ENCODE measurements at places on chromosomes 6 and 20.
A peak's percentile ranks its signal among the peaks of the same experiment; 100 is the strongest.

DNA sequence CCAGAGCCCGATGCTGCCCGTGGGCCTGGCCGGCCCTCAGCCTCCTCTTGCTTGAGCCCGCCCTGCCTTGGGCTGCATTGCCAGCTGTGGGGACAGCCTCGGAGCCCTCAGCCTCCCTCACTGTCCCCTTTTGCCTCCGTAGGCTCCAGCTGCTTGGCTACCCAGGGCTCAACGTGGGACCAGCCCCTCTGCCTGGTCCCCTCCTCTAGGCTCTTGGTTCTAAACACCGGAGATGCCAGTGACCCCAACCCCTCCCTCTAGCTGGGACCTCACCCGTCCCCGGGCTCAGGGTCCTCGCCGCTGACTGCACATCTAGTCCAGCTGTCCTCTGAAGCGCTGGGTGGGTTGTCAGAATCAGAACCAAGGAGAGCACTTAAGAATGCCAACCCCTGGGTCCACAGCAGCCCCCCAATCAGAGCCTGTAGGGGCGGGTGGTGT is 345.2 kb downstream of the ZFAND3 start:
- DNase-seq, result no peak

GRCh38 chr20:45495501-45495941 is 19.9 kb downstream of the SPINT3 start:
- DNase-seq, result no peak

GRCh38 chr20:40506537-40506939 is 182.5 kb downstream of the MAFB start:
- DNase-seq, result peak; percentile 86

DNA sequence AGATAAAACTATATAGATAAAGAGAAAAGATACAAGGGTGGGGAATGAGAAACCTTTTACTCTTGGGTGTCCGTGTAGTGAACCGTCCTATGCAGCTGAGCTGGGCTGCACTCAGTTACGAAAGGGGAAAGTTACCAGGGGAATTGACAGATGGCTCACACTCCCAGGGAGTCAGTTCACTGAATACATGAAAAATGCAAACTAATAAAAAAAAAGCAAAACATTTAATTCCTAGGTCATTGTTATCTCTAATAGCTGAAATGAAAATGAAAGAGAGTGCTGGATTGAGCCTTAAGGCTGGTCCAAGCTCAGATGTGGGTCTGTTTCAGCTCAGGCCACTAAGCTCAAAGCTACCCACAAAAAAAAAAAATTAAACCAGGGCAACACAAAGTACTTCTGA is 138.0 kb downstream of the THBS2 start:
- no peak for DNase-seq

GRCh38 chr6:142301651-142302391 is at the start of gene ADGRG6:
Gene ADGRG6, plus strand, starts transcription at chr6:142302007. Its CDS starts 323 bp downstream, at chr6:142302330.
- no peak for DNase-seq

- DNase-seq, result no peak
These were observed 1.9 kb downstream of the BAG2 start for GRCh38 chr6:57173886-57174510.

GRCh38 chr20:61671559-61671958 is 394.1 kb downstream of the TAF4 start:
- DNase-seq, result no peak

- DNase-seq, result no peak
These were observed 228.2 kb downstream of the SOD2 start for GRCh38 chr6:159464816-159465215.

DNA sequence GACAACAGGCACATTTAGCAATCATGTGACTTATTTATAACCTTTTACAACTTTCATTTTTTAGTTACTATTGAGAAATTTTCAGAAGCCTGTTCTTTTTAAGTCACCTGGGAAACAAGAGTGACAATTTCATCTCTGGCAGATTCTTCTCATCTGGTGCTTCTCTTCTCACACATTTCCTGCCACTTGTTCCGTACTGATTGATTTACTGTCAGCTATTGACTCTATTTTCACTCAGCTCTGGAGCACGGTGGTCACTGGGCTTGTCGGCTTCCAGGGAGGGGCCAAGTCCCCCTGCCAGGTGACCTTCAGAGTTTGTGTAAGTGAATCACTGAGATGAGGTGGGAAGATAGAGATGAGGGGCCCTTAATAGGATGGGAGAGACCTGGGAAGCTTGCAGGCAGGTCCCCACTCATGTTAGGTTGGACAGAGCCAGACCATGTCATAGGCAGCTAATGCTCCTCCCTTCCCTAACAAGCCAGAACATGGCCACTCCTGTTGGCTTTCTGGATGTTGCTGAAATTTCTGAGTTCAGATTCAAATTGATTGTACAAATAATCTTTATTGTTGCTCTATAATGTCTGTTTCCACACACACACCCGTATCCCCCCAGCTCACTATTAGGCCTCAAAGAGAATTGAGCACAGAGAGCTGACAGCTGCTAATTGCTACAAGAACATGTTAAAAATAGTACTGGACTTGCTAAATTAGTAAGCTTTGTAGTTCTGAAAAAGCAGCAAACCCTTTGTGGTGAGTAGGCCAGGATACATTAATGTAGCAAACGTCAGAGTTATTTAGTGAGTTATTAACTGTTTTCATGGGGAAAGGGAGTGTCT is 13.3 kb downstream of the DUSP22 start:
- no peak for DNase-seq

GRCh38 chr20:32634041-32634805 is 39.5 kb downstream of the C20orf203 start:
- DNase-seq, result no peak

GRCh38 chr20:48623906-48624265 is 203.9 kb downstream of the PREX1 start:
- no peak for DNase-seq

DNA sequence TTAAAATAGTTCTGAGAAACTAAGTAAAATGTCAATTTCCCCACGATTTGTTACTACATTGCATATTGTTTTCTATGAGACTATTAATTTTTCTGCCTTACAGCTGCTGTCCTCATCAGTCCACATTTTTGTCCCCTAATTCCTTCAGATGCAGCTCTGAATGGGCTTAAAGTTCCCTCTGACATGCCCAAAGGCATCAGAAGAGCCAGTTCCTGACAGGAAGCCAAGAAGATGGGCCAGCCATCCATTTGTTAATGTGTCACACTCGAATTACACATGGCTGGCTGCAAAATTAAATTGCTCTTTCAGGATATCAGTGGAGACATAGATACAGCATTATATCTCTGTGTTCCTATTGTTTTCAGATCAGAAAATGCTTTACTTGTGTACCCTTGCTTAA is 1223.0 kb downstream of the EPHA7 start:
- DNase-seq, result no peak

Data from SIG-M5 (cell line).